ENCODE measurements at places on chromosomes 11 and 22.

DNA sequence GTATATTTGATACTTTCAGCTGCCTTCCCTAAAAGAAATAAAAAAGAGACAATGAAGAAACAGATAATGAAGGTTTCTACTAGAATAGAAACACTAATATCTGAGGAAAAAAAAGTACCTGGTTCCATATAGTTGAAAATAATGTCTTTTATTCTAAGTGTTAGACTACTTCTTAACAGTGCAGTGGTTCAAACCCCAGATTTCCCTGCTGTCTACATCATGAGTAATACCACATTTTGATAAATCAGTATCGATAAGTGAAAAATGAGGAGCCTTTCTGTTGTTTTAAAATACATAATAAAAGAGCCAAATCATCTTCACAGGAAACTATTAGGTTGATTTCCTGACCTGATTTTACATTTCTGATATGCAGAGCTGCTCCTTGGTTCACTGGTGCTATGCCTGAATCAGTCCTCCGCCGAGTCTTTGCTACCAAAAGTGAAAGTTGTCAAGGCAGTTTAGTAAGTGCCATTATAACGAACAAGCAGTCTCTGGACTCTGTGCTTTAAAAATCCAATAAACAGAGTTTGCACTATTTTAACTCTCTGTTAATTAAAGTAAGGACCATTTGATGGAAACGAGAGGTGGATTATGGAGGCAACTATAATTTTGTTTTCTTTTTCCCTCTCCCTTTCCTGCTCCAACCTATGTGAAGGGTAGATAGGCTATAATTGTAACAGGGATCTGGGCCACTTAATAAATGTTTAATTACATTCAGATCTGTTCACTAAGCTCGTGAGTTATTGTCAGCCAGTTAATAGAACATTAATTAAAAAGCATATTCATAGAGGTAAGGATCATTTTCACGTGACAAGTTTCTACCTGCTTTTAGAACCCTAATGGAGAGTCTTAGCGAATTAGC lies 724.5 kb upstream of the RAG2 start:
- no peak for DNase-seq

DNA sequence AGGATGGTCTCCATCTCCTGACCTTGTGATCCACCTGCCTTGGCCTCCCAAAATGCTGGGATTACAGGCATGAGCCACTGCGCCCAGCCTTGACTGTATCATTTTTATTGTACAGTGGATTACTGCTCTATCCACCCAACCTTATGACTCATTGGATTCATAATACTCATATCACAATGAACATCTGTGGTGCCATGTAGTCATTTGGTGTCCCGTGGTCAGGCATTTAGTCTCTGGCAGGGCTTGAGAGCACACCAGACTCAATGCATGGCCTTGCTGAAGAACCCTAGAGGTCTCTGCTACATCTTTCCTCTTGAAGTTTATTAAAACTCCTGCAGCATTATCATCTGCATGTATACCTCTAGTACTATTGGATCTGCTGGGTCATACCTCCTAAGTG lies 98.0 kb upstream of the LDLRAD3 start:
- DNase-seq: no peak

DNA sequence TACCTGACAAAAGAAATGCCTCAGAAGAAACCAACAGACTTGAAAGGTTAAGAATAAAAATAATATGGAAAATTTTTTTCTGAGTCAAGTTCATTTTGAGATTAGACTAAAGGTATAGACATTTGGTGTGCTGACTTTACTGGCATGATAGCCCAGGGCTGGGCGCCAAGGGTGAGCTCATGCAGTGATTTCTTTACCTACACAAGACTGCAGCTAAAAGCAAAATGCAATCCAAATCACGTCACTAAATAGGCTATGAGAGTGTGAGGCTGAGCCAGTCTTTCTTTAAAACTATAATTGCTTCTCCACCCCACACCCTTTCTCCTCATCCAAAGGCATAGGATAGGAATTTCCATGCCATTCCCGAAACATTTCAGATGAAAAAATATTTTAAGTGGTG lies 196.5 kb downstream of the FAM76B start:
- no peak for DNase-seq

GRCh38 chr11:113436672-113437252 lies 38.4 kb downstream of the DRD2 start:
- no peak for DNase-seq

DNA sequence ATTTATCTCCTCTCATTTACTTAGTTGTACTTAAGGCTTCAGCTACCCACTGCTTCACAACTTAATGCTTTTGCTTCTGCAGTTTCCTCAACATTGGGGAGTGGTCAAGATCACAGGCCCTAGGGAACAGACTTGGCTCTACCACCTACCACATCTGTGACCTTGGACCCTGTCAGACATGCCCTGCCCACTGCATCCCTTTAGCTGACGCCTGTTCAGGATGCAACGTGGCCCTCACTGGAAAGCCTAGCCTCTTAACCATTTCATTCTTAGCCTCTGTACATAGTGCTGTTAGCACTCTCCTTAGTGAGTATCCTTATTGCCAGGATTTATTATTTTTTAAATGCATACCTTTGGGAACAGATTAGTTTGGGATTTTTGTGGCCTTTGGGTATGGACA lies 34.4 kb downstream of the TNRC6B start:
- DNase-seq: no peak

GRCh38 chr11:33158596-33159275 lies 2.5 kb downstream of the CSTF3 start:
- no peak for DNase-seq

DNA sequence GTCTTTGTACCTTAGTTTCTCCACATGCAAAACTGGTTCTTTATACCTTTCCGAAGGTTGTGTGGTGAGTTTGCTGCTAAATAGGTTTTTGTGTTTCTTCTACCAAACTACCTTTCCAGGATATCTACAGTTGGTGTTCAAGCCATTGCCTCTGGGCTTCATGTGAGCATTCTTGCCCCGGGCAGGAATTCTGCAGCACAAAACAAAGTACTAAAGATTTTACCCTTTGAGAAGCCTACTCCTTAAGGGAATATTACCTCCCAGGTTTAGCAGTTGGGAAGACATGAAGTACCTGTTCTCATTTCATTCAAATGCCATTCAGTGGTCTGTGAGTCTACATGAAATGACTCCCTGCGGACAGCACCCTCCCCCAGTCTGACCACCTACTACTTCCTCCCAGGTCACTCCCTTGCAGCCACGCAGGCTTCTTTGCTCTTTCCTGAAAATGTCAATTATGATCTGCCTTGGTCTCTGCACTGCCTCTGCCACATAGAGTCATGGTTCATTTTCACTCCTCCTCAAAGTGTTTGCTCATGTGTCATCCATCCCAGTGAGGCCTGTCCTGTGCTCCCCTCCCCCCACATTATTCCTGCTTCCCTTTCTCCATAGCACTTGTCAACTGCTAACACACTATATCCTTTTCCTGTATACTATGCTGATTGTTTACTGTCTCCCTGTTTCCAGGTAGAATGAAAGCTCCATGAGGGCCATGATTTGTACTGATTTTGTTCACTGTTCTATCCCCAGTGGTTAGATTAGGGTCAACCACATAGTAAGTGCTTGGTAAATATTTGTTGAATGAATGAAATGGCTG lies 36.9 kb downstream of the PACS1 start:
- DNase-seq: no peak

DNA sequence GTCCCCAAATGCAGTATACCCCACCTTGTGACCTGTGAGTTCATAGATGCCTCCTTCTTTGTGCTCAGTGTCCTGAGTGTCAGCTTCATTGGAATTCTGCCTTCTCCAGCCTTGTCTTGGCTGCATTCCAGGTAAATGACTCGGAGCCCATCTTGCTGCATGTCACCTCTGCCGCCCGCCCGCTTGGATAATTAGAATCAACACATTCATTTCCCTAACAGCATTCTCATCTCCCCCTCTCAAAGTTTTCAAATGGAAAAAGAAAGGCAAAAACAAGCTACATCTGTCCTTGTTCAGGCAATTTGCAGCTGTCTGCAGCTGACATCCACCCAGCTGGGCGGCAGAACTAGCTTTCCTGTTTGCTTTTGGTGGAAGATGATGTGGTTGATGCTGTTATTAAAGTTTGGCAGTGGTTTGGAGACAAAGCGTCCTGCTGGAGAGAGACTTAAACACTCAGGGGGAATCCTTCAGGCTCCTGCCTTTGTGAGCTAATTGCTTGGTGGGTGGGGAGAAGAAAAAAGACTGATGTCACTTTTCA lies 198.8 kb upstream of the SEZ6L start:
- DNase-seq: no peak

DNA sequence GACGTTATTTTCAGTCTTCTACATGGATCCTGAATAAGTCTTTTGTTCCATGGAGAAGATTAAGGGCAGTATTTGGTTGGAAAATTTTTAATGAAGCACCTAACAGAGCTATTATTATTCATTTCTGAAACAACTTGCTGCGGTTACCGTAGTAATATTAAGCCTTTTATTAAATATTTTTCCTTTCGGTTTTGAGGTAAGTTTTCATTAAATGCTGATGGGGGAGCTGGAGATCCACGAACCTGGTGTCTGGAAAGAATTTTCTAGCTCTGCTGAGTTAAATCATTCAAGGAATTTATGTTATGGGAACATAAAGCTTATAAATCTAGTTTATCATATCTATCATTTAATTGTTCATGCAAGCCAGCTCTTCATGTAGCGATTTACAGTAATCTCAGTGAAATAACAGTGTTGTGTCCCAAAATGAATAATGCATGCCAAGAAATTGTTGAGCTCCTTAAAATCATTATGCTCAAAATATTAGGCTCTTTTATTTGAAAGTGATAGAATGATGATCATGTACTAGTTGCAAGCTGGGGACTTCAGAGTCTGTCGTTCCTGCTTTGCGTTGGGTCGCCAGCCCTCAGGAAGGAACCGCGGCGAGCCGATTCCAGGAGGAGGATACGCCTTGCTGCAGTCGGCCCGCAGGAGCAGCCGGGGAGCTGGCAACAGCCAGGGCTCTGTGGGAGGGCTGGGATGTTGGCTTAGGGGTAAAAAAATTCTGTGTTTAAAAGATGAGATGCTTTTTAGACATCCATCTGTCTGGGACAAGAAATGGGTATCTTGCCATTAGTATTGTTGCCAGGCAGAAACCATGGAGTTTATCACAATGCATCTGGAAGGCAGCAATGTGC lies 83.1 kb downstream of the TBC1D22A start:
- no peak for DNase-seq

GRCh38 chr11:32883421-32883820 lies 9.2 kb upstream of the QSER1 start:
- DNase-seq: no peak

DNA sequence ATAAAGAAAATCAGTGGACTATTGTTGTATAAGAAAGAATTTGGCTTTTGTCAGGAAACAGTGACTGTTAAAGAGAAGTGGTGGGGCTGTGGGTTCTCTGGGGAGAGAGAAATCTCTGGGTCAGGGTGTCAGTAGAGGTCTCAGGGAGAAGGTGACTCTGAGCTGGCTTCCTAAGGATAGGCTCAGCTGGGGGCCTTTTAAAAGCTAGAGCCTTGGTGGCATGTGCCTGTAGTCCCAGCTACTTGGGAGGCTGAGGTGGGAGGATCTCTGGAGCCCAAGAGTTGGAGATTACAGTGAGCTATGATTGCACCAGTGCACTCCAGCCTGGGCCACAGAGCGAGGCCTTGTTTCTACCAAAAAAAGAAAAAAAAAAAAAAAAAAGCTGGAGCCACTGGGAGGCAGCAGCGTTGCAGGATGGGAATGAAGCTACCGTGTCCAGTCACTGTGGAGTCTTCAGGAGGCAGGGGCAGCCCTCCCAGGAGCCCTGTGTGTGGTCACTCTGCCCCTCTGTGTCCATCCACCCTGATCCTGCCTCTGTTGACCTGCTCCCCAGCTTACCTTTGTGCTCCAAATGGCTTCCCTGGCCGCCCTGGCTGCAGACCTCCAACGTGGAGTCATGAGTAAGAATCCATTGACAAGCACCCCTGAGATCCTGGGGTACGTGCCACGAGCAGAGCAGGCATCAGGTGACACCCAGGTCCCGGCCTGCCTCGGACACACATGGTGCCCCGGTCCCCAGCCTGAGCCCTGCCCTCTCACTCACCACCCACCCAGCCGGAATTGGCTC lies 5.4 kb upstream of the MIF start:
- DNase-seq: no peak

GRCh38 chr11:1447845-1448825 lies 38.4 kb downstream of the MOB2 start:
- DNase-seq: no peak
